Stimulated activated memory B cell treated with anti-CD40 and anti-IgM and Interleukin-4, amounts not matched to agents 10 μg/mL and 1 μg/mL and 100 μg/mL, for 72 hours (primary cell): ENCODE measurements at places on chromosomes 5 and 9.

DNA sequence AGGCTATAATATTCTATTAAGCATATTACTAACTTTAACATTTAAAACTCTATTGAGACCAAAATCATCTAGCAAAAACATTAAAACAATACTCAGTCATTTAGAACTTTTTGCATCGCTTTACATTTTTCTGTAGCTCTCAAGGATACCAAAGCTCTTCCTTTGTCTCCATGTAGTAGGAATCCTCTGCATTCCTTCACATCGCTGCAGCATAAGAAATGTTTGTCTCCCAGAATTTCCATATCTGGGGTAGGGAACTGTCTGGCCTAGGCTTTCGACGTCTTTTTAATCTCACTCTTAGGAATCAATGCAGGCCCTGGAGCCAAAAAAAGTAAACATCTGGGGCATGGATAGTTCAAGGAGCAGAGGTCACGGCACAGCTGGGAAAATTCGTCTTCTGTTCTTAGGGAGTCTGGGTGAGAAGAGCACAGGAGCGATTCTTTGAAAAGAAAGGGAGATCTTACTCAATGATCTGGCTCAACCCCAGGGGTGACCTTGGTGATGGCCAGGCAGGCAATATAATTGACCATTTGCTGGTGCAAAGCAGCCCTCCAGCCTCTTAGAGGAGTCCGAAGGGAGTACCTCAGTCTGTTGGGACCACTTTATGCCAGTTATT is 23.2 kb upstream of the RAI14 start:
- no peak for ATAC-seq

DNA sequence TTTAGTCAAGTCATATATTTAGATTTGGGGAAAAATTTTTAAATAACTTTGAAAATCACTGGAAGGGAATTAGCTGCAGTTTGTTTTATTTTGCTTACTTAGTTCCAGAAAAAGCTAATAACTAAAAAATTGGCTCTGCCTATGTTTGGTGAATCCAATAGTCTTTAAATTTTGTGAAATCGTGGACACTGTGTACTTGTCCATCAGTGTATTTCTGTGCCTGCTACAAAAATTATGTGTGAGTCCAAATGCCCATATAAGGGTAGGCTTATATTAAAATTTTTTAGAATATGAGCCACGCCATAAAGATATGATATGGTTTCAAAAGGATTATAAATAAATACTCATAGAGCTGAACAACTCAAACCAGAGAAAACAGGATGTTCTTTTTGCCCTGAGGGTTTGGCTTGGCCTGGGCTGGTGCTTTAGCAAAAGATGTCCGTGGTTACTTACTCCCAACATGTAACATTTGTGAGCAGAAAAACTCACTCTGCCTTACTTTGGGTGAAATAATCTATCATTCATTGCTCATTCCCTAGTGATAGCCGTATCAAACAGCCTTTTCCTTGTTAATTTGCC is 133.2 kb upstream of the PRLR start:
- no peak for ATAC-seq

DNA sequence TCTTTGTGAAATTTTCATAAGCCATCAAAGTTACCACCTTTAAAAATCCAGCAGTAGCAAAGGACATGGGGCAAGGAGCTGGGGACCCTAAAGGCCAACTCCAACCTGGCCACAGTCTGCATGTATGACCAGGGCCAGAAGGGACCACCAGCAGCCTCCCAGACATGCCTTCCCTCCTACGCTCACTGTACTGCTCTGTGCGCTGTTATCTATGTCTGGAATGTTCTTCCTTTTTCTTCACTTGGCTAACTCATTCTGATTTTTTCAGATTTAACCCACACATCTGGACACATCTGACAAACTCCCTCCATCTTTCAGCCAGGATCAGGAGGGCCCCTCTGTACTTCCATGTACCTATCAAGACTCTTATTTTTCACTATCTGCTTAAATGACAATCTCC is 47.6 kb upstream of the TRAF1 start:
- no peak for ATAC-seq

- ATAC-seq = no peak
Measured at GRCh38 chr5:112569596-112569995, 150.5 kb upstream of the EPB41L4A start.

DNA sequence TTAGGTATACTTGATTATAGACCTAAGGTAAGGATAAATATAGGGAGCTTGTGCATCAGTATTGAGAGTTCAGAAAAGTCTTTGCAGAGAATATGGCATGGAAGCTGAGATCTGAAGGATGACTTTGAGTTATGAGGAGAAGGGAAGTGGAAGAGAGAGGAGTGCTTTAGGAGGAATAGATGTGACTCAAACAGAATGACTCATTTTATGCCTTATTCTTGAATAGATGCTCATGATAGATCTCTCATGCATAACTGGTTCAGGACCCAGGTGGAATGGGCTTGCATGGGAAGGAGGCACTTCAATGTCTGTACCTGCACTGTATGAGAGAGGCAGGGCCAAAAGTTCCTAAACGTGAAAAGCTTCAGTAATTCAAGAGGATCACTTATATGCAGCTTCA is 103.3 kb downstream of the CWC27 start:
- no peak for ATAC-seq

DNA sequence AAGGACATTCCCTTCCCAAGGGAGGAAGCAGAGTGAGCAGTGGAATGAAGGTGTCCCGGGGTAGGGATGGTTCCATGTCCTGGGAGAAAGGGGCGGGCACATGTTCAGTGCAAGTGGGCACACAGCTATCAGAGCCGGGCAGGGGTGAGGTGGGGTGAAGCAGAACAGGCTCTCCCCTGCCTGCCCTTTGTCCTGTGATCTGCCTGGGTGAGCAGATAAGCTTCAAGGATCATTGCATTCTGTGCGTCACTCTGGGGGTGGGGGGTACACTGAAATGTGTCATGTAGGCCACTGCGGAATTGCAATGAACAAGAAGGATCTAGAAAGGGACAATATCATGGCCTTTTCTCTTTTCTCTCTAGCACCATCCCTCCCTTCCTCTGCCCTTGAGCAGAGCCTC is 61.7 kb upstream of the SHB start:
- peak; percentile 61 for ATAC-seq

DNA sequence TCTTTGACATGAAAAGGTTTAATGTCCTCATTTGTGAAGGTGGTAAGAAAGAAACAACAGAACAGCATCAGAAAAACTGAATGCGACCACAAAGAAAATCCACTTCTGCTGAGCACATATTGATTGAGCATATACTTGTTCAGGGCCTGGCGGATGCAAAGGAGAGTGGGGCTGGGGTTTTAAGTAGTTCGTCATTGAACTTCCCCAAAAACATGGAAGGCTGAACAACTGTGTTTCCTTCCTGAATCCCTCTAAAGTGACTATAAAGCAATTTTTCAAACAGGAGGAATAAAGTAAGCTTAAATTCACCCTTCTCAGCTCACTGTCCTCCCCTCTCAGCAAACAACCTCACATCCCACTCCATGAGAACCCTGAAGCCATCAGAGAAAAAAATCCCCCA is 262.9 kb downstream of the AGTPBP1 start:
- no peak for ATAC-seq

DNA sequence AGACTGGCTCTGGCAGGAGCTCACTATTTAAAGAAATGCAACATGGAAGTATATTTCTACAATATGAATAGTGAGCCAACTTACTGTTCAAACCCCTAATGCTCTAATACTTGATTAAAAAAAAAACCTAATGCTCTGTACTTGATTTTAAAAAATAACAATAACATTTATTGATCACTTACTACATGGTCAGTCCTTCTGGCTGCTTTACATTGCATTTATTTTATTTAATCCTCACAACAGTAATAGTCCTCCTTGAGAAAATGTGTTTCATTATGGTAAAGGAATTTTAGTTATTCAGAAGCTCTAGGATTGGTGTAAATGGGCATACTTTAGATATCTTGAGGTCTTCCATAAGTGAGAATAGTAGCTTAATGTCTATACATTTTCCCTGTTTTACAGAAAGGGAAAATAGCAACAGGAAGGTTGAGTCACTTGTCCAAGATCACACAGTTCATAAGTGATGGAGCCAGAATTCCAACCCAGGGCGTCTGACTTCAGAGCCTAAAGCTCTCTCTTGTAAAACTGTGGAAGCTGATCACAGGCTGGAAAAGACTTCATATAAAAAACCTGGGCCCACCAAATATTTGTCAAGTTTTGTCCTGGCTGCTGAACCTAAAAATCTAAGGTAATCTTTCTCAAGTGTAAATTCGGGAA is 1.0 kb downstream of the STARD4 start:
- ATAC-seq = no peak

GRCh38 chr9:21936161-21936560 is 58.0 kb downstream of the CDKN2A start:
- ATAC-seq = no peak

DNA sequence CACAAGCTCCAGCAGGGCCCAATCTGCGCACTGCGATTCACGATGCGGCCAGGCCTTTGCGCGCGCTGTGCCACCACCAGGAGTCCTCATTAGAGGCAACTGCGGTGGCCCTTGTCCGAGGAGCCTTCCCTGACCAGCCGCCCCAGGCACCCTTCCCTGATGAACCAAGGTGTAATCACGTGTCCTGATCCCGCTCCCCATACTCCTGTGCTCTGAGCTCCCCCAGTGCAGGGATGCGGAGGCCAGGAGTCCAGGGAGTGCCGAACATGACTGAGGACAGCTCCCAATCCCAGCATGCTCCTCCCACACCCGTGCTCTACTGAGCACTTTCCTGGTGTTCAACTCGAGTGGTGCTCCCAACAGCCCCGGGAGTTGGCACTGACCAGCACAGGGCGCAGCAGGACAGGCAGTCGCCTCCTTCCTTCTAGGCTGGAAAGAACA is 134.8 kb downstream of the ZNF354C start:
- no peak for ATAC-seq

- ATAC-seq = peak; percentile 75
Measured at GRCh38 chr5:159331093-159331973, 1.0 kb upstream of the IL12B start.

DNA sequence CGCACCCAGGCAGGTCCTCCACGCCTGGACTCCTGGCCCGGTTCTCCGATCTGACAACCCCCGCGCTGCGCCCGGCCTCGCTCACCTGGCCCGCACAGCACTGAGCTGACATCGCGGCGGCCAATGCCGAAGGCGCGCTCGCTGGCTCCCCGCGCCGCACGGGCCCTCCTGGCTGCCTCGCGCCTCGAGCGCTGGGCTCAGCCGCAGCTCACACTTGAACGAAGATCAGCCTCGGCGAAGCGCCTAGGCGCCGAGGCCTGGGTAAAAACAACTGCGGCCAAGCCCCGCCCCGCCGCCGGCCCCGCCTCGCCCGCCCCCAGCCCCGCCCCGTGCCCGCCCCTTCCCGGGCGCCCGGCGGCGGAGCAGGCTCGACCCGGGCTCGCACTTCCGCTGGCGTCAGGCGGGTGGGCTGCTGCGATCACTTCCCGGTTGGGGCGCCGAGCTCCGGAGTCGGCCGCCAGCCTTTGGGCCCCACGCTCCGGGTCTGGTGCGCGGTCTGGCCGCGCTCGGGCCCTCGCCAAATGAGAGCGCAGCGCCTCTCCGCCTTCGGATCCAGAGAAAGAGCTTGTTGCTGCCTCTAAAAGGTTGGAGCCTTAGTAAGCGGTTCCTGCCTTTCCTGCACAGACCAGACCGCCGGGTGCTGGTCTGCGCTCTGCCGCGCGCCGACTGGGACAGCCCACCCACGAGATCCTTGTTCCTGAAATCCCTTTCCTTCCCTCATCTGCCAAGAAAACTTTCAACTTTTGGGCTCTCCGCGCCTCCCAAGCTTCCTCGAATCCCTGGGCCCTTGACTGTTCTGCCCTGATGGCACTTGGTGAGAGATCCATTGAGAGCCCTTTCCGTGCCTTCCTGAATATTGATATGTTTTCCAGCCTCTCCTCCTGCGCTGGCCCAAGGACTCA is at the start of gene SERINC5:
Gene SERINC5 (minus strand): TSS at position 238 of the 902 bp plus-strand sequence. CDS start 126 bp downstream, at position 112.
- ATAC-seq = peak; percentile 93
